Stimulated activated CD8-positive, alpha-beta memory T cell treated with anti-CD3 and anti-CD28 coated beads, Interleukin-15, amount 100 ng/mL, for 4 hours (primary cell): ENCODE measurements at places on chromosomes 5 and 9.

DNA sequence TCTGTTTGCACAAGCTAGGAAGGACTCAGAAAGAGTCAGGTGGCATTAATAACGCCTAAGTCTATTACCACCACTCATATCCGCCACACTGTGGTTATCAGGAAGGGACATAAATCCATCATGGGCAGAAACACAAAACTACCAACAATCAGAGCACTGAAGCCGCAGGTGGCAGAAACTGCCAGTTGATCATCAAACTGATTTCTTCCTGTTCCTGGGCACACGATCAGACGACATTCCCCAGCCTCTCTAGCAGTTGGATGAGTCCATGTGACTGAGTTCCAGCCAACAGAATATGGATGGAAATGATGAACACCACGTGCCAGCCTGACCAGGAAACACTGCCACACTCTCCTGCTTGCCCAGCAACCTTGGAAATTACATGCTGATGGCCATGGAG, 181.7 kb downstream of the ELAVL2 start:
- DNase-seq, result no peak

DNA sequence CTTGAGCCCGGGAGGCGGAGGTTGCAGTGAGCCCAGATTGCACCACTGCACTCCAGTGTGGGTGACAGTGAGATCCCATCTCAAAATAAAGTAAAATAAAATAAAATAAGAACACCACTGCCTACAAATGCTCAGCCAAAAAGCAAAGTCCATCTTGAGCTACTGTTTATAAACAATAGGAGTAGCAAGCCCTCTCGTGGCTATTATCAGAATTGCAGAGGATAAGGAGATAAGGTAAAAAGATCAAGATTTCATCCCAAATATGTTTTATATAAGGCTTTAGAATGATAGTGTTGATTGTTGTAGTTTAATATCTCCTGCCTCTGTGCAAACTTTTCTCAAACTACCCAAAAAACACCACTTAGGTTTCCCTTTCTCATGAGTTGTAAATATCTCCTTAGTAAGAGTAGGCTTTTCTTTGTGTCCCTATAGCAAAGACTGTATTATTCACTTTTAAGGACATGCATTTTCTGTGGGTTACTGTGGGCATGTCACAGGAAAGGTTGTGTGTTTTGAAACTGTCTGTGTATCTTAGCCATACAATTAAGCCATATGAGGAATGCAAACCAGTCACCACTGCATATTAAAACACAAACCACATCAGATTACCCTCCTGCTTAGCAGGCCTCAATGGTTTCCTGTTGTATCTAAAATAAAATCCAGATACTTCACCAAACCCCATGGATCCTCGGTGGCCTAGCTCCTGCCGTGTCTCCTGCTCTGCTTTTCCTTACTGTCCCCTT, 31.8 kb upstream of the CKS2 start:
- no peak for DNase-seq

- no peak for DNase-seq
Measured at GRCh38 chr9:14909961-14910805, at the start of gene FREM1. Gene FREM1 (minus strand): TSS chr9:14910428. CDS start chr9:14868977, 41,451 bp downstream.

DNA sequence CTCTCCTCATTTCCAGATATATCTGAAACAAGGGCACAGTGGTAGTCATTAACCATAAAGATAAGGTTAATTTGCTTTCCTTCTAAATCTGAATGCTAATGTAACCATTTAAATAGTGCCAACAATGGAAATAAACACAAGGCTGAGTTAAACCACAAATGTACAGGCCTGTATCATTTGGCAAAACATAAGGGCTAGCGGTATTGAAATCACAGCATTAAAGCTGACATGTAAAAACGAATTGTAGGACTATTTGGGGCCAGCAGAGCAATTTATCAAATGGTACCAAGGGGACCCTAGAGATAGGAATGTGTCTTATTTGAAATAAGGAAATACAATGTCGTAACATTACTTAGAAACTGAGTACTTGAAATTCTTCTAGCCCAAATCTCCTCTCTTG, 247.5 kb upstream of the RPS23 start:
- no peak for DNase-seq

GRCh38 chr5:108749128-108749861, 1.6 kb downstream of the FER start:
- no peak for DNase-seq

DNA sequence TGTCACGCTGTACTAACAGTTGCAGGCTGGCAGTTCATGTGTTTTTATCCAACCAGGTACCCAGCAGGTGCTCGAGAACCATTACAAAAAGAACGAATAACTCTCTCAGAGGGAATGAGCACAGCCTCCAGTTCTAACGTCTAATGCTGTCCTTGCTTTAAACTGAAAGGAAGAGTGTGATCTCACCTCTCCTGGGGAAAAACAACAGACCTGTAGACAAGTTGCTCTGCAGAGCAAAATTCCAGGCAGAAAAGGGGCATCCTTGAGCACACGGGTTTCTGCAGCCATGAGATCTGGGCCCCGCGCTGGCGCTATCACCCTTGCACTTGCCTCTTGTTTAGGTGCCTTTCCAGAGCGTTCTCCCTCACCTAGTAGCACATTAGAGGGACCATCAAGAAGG, 92.5 kb upstream of the DNAH5 start:
- DNase-seq, result no peak

DNA sequence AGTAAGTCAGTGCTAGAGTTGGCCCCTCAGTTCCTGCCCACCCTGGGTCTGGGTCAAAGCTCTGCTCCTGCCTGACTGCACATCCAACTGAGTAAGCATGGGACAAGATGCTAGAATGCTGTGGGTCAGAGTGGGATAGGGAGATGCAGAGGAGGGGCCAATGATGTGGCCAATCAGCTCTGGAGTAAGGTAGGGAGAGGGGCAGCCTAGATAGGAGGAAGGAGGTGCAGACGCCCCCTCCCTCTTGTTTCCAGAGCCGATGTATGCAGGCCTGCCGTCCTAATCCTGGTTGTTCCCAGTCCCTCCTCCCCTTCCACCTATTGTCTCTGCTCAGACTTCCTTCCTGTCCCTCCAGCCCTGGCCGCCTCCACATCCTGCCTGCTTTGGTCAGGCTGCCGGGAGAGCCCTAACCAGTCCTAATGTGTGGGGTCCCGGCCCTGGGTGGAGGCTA, 1.3 kb downstream of the ARAP3 start:
- no peak for DNase-seq

DNA sequence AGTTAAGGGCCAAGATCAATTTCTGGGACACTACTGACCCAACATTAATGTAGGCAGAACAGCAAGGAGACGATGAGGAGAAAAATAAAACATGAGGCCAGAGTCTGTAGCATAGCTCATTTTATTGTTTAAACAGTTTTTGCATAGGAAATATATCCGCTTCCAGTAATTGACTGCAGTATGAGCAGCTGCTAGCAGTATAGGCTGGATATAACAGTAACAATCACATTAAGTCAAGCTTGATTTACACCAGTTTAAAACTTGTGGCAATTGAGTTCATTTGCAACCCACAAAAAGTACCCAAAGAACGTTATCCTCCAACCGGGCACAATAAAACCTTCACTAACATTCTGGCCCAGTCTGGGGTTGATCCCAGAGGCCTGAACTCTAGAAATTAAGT, 232.2 kb downstream of the NFIB start:
- no peak for DNase-seq

- no peak for DNase-seq
Measured at GRCh38 chr5:67451640-67452279, 255.2 kb upstream of the CD180 start.

DNA sequence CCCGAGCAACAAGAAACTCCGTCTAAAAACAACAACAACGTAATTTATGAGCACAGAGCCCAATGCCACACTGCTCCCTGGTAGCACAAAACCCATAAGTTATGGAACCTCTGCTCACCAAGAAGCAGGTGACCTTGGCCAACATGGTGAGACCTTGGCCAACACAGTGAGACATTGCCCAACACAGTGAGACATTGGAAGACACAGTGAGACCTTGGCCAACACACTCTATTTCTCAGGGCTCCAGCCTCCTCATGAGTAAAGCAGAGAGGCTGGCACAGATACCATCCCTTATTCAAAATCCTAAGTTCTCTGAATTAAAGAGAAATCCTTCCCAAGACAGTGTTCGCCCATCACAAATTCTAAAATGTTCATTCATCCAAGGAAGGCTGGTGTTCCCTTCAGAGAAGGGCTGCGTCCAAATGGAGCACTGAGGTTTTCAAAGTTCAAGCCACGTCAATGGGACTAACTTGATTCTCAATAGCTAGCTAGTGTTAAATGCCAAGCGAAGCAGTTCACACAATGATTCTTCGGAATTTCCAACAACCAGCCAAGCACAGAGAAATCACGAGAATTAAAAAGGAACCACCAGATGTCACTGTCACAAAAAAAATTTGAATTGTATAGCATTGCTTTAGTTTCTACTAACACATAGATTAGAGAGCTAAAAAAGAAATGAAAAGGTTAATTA, 29.5 kb downstream of the TTC39B start:
- no peak for DNase-seq
